ENCODE measurements at places on chromosomes 5 and 9.
A peak's percentile ranks its signal among the peaks of the same experiment; 100 is the strongest.

DNA sequence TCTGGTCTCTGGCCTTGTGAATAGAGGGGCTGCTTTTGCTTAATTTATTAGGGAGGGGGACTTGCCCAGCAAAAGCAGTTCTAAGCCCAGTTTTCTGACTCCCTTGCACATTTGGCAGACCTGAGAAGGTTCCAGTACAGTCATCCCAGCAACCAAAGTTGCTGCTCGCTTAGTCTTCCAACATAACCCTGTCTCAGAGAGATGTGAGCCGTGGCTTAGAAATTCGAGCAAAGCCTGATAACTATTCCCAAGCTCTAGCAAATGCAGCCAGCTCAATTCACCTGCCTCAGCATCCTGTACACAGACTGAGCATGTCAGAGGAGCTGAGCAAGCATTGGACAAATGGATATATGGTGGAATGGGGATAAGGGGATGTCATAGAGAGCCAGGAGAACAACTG lies 401.9 kb downstream of the SPOCK1 start:
- no peak for DNase-seq

DNA sequence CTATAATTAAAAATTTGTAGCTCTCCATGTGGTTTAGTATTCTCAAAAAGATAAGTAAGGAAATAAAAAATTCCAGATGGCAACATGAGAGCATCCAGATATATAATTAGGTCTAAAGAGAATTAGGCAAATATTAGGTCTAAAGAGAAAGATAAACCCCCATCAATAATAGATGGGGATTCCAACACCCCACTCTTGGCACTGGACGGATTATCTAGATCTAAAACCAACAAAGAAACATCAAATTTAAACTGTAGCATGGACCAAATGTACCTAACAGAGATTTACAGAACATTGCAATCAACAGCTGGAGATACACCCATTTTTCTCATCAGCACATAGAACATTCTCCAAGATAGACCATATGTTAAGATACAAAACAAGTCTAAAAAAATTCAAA lies 31.6 kb downstream of the RGMB start:
- DNase-seq, result no peak

- no peak for DNase-seq
Measured at GRCh38 chr9:14014218-14014617, 299.7 kb downstream of the NFIB start.

GRCh38 chr9:87535817-87536539 lies 38.3 kb downstream of the DAPK1 start:
- DNase-seq, result no peak

GRCh38 chr5:172716796-172717313 lies 54.1 kb downstream of the DUSP1 start:
- peak; percentile 78 for DNase-seq

DNA sequence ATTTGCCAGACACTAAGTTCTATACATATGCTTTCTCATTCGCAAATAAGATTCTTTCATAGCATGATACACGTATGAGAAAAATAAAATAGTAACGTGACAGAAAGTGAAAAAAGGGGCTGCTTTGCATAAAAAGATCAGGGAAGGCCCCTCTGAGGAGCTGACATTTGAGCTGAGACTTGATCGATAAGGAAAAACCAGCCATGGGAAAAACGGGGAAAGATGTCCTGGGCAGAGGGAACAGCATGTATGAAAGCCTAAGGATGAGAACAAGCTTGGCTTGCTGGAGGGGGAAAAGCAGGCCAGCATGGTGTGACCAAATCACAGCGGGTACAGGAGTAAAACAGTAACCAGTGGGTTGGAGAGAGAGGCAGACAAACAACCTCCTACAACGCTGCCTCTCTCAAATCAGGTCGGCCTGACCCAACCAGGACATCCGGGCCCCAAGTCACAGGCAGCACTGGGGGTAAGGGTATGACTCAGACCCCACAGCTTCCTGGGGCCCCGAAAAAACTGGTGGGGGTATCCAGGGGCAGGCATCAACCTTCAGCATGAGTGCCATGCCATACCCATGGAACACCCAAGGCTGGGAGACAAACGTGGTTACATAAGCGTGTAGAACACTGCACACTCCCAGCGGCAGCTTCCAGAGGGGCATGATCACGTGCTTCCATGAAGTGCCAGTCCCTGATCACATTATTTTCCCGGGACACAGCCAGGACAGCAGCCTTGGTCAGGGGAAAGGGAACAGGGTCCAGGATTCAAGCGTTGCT lies 2.2 kb downstream of the TNIP1 start:
- DNase-seq, result no peak

DNA sequence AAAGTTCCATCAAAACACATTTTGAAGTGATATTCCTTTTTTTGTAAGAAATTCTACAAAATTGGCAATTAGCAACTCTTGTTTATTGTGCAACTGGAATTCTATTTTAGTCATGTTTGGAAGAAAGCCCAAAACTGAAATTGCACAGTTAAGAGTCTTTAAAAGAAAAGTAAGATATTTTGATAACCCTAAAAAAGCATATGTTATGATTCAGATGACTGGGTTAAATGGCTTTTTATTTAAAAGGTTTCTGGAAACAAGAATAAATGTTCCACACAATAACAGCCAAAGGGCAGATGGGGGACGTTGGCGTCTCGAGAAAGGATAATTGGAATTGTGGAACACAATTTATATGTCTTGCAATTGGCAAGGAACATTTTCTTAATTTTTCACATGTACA lies 275.2 kb downstream of the CDH9 start:
- DNase-seq, result no peak

DNA sequence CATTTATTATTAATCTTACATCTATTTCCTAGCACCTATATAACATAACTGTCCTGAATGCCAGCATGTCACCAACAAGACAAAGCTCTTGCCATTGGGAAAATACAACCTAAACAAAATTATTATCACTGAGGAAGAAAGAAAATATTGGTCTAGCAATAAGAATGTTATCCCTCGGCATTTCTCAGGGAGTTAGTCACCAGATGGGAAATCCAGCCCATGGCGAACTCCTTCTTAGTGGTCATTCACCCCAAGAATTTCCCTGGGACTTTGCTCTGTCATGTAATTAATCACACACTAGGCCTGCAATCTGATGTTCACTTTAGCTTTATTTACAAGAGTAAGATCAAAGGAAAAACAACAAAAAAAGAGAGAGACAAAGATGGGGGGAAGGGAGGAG lies 56.1 kb upstream of the TAS2R1 start:
- no peak for DNase-seq

DNA sequence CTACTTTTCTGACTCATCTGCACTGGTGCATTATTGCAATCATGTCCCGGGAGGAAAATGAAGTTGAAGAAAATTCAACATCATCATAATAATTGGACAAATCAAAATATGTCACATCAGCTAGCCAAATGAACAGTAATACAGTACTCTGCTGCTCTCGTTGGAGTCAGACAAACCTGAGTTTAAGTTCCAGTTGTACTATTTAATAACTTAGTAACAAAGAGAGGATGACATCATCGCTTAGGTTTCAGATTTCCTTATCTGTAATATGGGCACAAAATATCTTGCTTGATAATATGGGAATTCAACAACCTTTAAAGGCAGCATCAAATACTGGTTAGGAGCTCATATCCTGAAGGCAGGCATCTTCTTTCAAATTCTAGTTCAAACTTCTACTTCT lies 1248.9 kb upstream of the ACO1 start:
- DNase-seq, result no peak

DNA sequence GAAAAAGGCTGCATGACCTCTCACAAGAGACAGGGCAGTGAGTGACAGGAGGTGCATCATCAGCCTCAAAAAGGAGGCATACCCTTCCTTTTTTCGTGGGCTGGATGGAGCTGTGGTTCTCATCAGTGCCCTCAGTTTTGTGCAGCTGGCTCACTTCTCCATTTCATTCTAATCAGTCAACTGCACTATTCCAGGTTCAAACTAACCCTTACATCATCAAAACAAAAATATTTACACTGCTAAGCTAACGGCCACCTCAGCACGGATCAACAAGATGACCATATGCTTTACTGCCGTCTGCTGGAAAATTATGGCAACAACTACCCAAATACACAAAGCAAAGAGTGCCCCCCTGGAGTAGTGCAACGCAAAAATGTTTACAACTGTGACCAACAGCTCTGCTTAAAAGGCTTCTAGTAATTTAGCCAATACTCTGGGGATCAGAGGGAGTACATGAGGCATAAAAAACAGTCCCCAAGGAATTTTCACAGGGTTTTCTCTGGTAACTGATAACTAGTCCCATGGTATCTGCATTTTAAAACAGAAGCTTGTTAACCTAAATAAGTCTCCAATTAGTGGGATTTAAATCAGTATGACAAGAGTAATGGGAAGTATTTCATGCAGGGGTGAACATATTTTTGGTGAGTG lies 10.8 kb downstream of the KCNV2 start:
- DNase-seq, result peak; percentile 73

DNA sequence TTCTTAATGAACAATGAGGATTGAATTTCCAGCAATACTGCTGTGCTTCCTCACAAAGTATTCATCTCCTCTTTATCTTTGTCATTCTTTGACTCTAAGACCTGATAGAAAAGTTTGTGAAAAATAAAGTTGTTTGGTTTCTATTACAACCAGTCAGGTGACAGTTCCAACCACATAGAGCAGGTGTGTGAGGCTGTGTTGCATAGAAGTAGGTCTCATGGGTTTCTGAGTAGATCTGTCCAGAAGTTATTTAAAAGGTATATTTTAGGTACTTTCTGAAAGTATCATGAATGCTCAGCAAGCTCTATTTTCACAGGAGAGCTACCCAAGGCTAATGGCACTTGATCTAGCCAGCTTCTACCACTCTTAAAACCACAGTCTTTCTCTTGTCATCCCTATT lies 637.0 kb downstream of the DNAH5 start:
- no peak for DNase-seq
